ENCODE measurements at places on chromosomes 6 and 20. TPM values are rescaled to one million over a fixed set of nuclear protein-coding genes. Genes with fewer than 3 reads are reported as not detected.

- peaks cover 2% of the 10 kb centered on the region for H3K36me3 ChIP-seq
- no peak overlapping the region for H3K27ac ChIP-seq
- H3K4me1 ChIP-seq: peaks cover 10% of the 10 kb centered on the region
- no peak for DNase-seq
- peaks cover 37% of the 10 kb centered on the region for H3K27me3 ChIP-seq
Observed at GRCh38 chr6:27100921-27101320, 146.6 kb upstream of the PRSS16 start.

- H3K27me3 ChIP-seq: peaks cover 6% of the 10 kb centered on the region
- peaks cover 8% of the 10 kb centered on the region for H3K36me3 ChIP-seq
- H3K27ac ChIP-seq: peak overlapping the region; percentile 45
- peak overlapping the region; percentile 84 for H3K4me3 ChIP-seq
- peak; percentile 34 for DNase-seq
Observed at GRCh38 chr6:29887330-29887818, 55.0 kb upstream of the HLA-A start.

- no peak overlapping the region for H3K4me3 ChIP-seq
- H3K36me3 ChIP-seq: peaks cover 3% of the 10 kb centered on the region
- no peak for DNase-seq
Observed at GRCh38 chr6:324729-325125, 32.4 kb downstream of the DUSP22 start.

SLC24A3 gene
- total RNA-seq: not detected

DNA sequence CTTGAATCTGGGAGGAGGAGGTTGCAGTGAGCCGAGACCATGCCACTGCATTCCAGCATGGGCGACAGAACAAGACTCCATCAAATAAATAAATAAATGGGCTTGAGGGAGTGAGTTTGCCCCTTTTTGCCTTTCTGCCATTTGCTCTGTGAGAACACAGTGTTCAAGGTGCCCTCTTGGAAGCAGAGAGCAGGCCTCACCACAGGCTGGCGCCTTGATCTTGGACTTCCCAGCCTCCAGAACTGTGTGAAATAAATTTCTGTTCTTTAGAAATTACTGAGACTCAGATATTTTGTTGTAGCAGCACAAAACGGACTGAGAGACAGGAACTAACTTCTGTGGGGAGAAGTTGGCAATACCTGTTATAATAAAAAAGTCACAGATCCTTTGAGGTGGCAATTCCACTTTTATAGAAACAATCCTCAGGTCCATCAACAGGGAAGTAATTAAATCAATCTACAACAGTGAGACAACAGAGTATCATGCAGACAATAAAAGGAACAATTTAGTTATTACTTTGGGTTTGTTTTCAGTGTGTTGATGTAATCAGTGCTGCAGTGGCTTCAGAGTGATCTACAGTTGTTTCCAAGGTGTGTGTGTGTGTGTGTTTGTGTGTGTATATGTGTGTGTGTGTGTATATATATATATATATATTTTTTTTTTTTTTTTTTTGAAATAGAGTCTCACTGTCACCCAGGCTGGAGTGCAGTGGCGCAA is 24.5 kb downstream of the PKIG start:
- H3K36me3 ChIP-seq: no peaks in the 10 kb centered on the region
- no peak overlapping the region for H3K4me3 ChIP-seq

PDYN gene
- total RNA-seq: not detected

DNA sequence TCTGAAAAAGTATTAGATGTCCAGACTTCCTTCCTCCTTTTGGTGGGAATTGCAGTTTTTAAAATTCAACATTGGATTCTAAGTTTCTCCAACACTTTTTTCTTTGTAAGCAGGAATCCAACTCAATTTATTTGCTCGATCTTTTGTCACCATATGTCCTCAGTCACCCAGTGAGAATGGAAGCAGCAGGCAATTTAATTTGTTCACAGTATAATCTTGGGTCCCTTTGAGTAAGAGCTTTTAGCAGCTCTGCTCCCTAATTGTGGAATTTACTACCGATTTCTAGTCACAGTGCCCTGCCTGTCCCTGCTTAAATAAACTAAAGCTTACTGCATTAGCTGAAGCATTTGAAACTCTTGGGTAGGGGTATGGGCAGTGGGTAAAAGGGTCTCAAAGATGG is 98.6 kb downstream of the BTBD3 start:
- no peak for DNase-seq
- H3K4me1 ChIP-seq: no peaks in the 10 kb centered on the region
- H3K27ac ChIP-seq: no peak overlapping the region
- no peaks in the 10 kb centered on the region for H3K27me3 ChIP-seq
- H3K4me3 ChIP-seq: no peak overlapping the region

- peak; percentile 65 for DNase-seq
- H3K27me3 ChIP-seq: no peaks in the 10 kb centered on the region
- peaks cover 29% of the 10 kb centered on the region for H3K36me3 ChIP-seq
- peak overlapping the region; percentile 87 for H3K27ac ChIP-seq
- peak overlapping the region; percentile 89 for H3K4me3 ChIP-seq
Observed at GRCh38 chr20:57391439-57392301, 474 bp downstream of the RBM38 start.

PPP1R16B gene
- total RNA-seq: 72.9 TPM

- H3K27ac ChIP-seq: no peak overlapping the region
- no peaks in the 10 kb centered on the region for H3K36me3 ChIP-seq
- peaks cover 6% of the 10 kb centered on the region for H3K4me1 ChIP-seq
- DNase-seq: peak; percentile 29
Observed at GRCh38 chr20:18058661-18059467, 1.1 kb upstream of the OVOL2 start.

GRCh38 chr6:109121411-109121810 is 26.1 kb downstream of the CEP57L1 start:
- no peak overlapping the region for H3K27ac ChIP-seq
- peaks cover 3% of the 10 kb centered on the region for H3K36me3 ChIP-seq

- H3K36me3 ChIP-seq: peaks cover 3% of the 10 kb centered on the region
- no peak overlapping the region for H3K27ac ChIP-seq
- peaks cover 2% of the 10 kb centered on the region for H3K27me3 ChIP-seq
- H3K4me3 ChIP-seq: no peak overlapping the region
- H3K4me1 ChIP-seq: no peaks in the 10 kb centered on the region
Observed at GRCh38 chr6:134217105-134217797, 100.7 kb downstream of the SGK1 start.

GRCh38 chr6:65231616-65232015 is 475.4 kb downstream of the EYS start:
- no peak overlapping the region for H3K27ac ChIP-seq
- no peaks in the 10 kb centered on the region for H3K27me3 ChIP-seq
- no peak overlapping the region for H3K4me3 ChIP-seq
- no peaks in the 10 kb centered on the region for H3K36me3 ChIP-seq

GRCh38 chr6:106715922-106716321 is 86.5 kb downstream of the QRSL1 start:
- DNase-seq: no peak
- no peak overlapping the region for H3K4me3 ChIP-seq
- H3K27ac ChIP-seq: no peak overlapping the region
- peaks cover 14% of the 10 kb centered on the region for H3K27me3 ChIP-seq
- H3K36me3 ChIP-seq: no peaks in the 10 kb centered on the region
